ENCODE measurements at places on chromosomes 16 and 17.

GRCh38 chr16:1102333-1102700, 6.3 kb upstream of the C1QTNF8 start:
- no peak for DNase-seq

- no peak for DNase-seq
Observed at GRCh38 chr17:79008666-79009387, 737 bp downstream of the CANT1 start.

GRCh38 chr17:7856011-7856810, 1.1 kb downstream of the NAA38 start:
- DNase-seq: no peak

DNA sequence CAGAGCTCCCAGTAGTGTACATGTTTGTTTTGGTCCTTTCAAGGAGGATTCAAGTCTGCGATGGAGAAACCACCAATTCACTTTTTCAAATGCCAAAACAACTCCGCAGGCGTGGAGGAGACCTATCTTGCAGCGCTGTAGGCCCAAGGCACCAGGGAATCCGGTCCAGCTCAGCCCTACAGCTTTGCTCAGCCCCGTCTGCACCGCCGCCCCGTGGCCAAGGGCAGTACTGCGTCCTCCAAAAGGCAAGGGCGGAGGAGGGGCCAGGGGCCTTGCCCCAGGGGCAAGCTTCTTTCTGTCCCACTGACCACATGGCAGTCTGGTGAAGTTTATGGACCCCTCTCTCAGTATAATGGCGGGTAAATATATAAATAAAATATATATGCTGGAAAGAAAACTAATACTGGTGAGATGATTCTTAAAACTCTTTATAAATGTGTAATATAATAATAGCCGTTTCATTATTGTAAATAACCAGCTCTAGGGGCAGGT, 709 bp upstream of the CD300LG start:
- DNase-seq: peak; percentile 82

GRCh38 chr16:66188917-66189725, 177.4 kb upstream of the CDH5 start:
- DNase-seq: no peak

- DNase-seq: no peak
Observed at GRCh38 chr16:351804-352520, 561 bp downstream of the AXIN1 start.
